ENCODE measurements at places on chromosomes 6 and 20. TPM values are rescaled to one million over a fixed set of nuclear protein-coding genes. Genes with fewer than 3 reads are reported as not detected.

DNA sequence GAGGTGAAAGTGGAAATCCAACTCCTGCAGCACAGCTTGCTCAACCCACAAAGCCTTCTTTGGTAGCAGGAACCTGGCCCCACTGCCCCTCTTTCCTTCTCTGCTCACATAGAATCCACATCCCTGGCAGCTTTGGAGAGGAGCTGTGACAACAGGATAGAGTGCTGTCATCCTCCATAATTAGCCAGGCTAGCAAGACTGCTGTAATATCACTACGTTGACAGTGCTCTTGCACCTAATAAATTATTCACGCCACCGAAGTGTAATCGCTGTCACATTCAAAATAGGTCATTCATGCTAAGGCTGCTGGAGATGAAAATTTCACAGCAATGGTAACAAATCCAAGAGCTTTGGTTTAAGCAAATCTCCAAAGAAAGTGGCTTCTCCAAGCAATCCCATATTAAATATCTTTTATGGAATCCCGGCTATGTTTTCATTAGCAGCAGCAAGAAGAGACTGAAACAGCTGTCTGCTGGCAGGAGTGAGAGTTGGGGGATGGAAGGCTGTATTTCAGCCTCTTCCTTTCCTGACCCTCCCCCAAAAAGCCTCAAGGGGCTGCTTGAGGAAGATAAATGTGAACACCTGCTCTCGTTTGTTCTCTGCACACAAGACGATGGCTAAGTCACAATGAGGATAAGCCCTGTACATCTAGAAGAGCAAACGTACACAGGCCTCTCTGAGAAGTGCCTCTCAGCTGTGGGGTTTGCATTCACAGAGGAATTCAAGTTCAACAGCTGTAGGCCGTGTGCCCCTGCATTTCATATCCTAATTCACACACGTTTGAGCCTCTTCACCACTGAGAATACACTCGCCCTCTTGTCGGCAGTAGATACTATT, 16.5 kb downstream of the RIPOR2 start:
- no peak for DNase-seq

GRCh38 chr20:13017235-13017634, 8.5 kb downstream of the SPTLC3 start:
- no peak for DNase-seq

DNA sequence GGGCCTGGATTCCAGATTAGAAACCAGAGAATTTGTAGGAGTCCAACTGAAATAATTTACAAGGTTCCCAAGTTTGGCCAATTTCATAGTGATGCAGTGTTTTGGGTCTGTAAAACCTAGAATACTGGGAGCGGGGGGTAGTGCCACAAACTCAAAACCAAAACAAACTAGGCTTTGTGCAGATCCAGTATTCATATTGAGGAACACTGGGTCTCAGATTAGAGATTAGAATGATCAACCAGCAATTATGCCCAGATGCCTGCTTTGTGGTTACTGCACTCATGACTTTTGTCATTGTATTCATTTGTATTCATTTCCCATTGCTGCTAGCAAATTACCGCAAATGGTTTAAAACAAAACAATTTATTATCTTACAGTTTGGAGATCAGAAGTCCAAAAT, 3.2 kb upstream of the NDUFAF4 start:
- no peak for DNase-seq

GRCh38 chr6:130216620-130217019, 6.1 kb downstream of the SAMD3 start:
- DNase-seq, result no peak

Gene AIF1
- not detected for total RNA-seq

All from PC-9 (cell line).